ENCODE measurements at places on chromosomes 3 and 15.

GRCh38 chr3:185024966-185025365, 127.9 kb downstream of the C3orf70 start:
- DNase-seq, result no peak

- no peak for DNase-seq
Observed at GRCh38 chr3:28080716-28081115, 160.7 kb upstream of the CMC1 start.

- no peak for DNase-seq
Observed at GRCh38 chr3:42079701-42080452, 11.3 kb upstream of the TRAK1 start.

DNA sequence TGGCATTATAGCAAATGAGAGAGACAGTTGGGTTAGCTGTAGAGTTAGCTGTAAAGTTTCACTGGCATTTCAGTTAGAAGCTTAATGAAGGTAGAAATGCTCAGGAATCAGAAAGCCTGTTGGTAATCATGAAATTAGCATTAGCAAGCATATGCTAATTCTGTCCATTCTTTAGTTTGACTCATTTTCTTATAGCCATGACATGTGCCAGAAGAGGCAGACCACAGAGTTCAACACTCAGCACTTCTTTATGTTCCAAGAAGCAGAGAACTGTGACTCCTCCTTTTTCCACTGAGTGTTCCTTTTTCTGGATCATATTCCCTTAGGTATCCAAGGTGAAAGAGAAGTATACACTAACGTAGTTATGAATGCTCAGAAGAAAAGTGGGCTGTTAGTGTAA, 276.2 kb upstream of the SGO1 start:
- no peak for DNase-seq

DNA sequence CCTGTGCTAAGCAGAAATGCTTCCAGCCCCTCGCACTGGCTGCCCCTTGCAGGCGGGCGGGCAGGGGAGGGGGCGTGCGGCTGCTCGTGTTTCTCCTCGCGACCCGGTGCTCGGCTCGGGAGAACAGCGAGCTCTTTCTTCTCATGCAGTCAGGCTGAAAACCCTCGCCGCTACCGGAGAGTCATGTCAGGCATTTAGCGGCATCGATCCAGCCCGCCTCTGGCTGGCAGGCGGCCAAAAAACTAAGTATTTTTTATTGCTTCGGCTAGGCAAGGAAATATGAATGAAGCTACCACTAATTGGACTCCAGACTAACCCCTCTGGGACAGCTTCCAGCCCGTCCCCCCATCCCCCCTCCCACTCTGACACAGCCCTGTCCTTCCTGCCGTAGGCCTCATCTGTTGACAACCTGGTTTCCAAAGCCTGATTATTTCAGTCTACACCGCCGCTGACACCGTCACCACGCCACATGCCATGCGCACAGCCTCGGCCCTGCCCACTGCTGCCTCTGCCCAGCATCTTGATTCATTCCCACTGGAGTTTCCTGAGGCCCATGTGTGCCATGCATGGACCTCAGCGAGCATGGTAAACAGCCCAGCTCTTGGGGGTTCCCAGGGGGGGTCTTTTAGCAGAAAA, 35.3 kb downstream of the TLE3 start:
- DNase-seq, result no peak

DNA sequence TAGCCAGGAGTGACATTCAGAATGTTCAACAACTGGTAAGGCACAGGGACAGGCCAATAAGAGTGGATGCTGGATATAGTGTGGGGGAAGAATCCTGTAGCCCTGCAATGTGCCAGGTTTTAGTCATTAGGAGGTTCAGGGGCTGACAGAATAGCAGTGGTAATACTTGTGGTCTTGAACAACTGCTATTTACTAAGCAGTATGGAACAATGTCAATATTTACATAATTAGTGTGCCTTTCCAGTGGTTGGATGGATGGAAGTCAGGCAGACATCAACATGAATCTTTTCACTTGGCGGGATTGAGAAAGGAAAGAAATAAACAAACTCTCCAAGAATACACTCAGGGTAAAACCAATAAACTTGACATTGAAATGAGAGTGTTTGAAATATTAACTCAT, 55.1 kb downstream of the OTOL1 start:
- DNase-seq, result no peak

- DNase-seq, result no peak
Observed at GRCh38 chr3:10300087-10300486, 7.3 kb upstream of the GHRL start.

DNA sequence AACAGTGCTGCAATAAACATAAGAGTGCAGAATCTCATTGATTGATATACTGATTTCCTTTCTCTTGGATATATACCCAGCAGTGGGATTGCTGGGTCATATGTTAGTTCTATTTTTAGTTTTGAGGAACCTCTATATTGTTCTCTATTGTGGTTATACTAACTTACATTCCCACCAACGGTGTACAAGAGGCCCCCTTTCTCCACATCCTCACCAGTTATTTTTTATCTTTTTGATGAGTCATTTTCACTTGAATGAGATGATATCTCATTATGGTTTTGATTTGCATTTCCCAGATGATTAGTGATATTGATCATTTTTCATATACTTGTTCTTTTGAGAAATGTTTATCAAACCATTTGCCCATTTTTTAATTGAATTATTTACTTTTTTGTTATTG, 12.4 kb upstream of the IREB2 start:
- no peak for DNase-seq

- no peak for DNase-seq
Observed at GRCh38 chr3:129577366-129577765, 29.1 kb downstream of the PLXND1 start.

DNA sequence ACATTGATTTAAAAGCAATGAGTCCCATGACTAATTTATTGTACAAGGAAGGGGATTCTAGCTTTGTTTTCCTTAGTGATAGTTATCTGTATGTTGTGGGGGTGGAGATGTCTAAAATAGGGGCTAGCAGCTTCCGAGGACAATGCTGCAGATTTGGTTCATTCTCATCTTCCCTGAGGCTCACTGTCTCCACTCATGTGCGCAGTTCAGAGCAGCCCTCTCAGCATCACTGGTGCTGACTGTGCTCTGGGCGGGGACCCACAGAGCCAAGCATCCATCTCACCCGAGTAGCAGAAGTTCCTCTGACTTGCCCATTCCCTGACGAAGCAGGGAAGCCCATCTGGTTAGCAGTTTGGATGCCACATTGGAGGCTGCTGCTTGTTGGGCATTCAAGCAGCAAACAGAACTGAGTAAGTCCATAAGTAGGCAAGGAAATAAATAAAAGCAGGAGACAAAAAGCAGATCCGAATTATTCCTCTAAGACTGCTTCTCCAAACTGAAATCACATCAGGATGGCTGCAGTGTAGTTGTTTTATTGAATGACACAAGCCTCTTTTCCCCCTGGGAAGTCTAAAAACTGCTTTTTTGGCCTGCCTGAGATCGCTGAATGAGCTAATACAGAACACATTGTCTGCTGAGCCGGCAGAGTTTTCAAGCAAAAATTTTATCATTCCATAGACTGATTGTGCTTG, 27.5 kb downstream of the RARB start:
- DNase-seq, result no peak

DNA sequence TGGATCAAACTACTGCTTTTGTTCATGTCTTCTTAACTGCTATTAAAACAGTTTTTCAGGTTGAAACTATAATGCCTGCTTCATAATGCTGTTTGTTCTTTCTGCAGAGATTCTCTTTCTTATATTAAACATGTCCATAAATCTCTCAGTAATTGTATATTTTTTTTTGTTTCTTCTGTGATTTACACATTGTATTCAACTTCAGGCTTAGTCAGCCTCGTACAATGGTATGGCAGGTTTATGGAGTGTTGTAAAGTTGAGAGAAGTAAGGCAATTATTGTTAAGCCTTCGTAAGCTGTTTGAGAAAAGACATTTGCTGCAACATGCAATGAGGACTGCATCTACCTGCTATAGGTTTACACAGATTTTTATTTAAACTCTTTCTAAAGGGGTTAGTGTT, 977.1 kb downstream of the DIPK2A start:
- no peak for DNase-seq

GRCh38 chr15:69848096-69848495, 249.6 kb downstream of the TLE3 start:
- DNase-seq, result no peak

- no peak for DNase-seq
Observed at GRCh38 chr15:80588801-80589200, 106.3 kb upstream of the ABHD17C start.

GRCh38 chr3:72298201-72299152, 513.5 kb upstream of the PROK2 start:
- DNase-seq, result no peak

DNA sequence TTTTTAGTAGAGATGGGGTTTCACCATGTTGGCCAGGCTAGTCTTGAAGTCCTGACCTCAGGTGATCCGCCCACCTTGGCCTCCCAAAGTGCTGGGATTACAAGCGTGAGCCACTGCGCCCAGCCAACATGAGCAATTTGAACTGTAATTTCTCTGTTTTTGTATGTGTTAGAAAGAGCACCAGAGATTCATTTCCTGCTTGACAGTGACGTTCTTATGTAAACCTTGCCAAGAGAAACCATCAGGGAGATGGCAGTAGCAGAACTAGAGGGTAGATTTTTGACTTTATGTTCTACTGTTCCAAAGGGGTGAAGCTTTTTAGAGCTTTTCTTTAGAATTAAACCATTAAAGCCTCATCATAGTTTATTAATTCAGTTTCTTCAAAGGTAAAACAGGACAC, 148.1 kb upstream of the UMPS start:
- DNase-seq, result no peak

DNA sequence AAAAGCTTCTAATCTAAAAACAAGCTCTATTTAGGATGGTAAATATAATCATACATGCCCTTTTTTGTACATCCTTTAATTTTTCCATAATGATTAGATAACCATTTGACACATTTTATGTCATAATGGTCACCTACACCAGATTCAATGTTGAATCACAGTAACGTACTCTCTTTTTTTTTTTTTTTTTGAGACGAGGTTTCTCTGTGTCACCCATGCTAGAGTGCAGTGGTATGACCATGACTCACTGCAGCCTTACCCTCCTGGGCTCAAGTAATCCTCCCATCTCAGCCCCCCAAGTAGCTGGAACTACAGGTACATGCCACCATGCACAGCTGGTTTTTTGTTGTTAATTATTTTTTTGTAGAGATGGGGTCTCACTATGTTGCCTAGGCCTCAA, 49.2 kb downstream of the PROS1 start:
- DNase-seq, result no peak

- no peak for DNase-seq
Observed at GRCh38 chr15:46872981-46873330, 844.3 kb upstream of the SEMA6D start.

DNA sequence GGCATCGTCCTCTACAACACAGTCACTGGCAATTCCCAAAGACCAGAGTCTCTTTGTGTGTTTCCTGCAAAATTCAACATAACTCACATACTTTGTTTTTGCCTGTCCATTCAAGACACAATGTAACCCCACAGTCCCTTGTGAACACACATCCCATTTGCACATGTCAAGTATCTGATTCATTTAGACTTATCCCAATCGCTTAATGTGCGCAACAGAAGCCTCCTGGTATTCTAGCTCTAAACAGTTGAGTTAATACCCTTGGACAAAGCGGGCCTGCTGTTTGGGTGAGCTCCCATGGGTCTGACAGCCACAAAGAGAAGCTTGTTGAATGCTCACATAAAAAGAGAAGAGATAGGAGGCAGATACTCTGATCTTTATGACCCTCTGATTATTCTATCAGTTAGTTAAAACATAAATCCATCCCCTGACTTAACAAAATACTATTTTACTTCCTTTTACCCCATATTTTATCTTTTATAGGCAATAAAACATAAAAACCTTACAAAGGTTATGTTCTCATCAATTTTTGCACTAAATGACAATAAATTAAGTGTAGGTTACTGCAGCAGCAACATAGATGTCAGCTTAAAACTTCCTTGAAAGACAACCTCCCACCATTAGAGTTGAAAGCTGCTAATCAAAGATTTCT, 79.4 kb downstream of the ANXA2 start:
- no peak for DNase-seq

DNA sequence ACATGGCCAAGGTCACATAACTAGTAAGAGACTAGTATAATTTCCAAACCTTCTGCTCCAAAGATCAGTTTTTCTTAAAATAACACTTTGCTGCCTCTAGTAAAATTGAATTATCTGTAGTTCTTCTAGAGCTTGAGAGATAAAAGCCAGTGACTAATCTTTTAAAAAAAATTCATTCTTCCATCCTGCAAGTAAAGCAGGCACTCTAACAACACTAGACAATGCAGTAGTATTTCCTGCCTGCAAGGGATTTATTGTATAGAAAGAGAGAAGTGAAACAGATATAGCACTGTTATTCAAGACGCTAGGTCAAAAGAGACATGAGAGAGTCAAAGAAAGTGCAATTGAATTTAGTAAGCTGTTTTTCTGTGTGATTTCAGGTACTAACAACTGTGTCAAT, 159.5 kb upstream of the TBC1D5 start:
- DNase-seq, result peak; percentile 10

GRCh38 chr3:53238051-53238850, 17.6 kb downstream of the TKT start:
- DNase-seq, result no peak

- DNase-seq, result no peak
Observed at GRCh38 chr3:134601539-134602439, 49.0 kb downstream of the KY start.

DNA sequence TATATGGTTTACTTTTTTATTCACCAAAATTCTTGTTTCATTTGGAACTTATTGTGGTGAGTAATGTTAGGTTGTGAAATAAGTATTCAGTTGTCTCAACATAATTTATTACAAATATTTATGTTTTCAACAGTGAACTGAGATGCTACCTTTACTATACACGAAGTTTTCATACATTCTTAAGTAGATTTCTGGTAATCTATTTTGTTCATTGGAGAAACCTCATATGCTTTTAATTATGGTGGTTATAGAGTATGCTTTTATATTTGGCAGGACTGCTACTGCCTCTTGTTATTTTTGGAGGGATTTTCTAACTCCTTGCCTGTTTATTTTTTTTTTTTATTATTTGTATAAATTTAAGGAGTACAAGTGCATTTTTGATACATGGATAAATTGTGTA, 253.1 kb downstream of the NLGN1 start:
- DNase-seq, result no peak

- DNase-seq, result no peak
Observed at GRCh38 chr3:14480207-14481017, 59.7 kb downstream of the GRIP2 start.

GRCh38 chr3:144463911-144464310, 492.3 kb downstream of the DIPK2A start:
- DNase-seq, result no peak

- no peak for DNase-seq
Observed at GRCh38 chr3:127182848-127183714, 9.8 kb upstream of the PRR23E start.

- DNase-seq, result peak; percentile 52
Observed at GRCh38 chr15:65862682-65863081, 6.6 kb upstream of the RAB11A start.

DNA sequence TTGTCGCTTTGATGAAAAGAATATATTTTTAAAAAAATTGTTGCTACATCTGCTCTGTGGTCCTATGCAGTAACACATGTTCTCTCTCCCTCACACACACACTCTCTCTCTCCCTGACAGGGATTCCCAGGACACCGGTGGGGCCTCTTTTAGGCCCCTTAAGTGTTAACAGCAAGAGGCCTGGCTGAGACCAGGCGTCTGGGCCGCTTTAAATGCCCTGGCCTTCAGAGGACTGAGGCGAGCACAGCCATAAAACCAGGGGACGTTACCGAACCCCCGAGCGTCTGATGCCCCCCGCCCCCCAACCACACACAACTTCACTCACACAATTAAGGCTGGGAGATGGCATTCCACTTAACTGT, 1.7 kb downstream of the BNC1 start:
- DNase-seq, result no peak

GRCh38 chr3:129352650-129353588, 74.2 kb downstream of the HMCES start:
- no peak for DNase-seq

GRCh38 chr3:119653876-119654275, 6.5 kb downstream of the POPDC2 start:
- DNase-seq, result no peak
